ENCODE measurements at places on chromosomes 5 and 9.
A peak's percentile ranks its signal among the peaks of the same experiment; 100 is the strongest.

- DNase-seq, result peak; percentile 54
Observed at GRCh38 chr5:96703384-96703920, 41.3 kb downstream of the CAST start.

DNA sequence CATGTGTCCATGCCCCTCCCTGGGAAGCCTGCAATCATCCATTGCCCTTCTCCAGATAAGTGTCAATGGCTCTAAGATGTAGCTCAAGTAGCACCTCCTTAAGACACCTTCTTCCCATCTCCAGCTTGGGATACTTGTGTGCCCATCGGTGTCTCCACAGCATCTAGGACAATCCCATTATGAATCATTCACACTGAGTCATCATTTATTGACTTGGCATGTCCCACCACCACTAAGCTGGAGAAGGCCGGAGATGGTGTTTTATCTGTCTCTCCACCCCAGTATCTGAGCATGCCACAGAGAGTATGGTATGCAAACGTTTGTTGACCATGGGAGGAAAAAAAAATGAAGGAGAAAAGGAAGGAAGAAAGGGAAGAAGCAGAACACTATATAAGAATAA, 342.2 kb downstream of the TRIM32 start:
- DNase-seq, result no peak

DNA sequence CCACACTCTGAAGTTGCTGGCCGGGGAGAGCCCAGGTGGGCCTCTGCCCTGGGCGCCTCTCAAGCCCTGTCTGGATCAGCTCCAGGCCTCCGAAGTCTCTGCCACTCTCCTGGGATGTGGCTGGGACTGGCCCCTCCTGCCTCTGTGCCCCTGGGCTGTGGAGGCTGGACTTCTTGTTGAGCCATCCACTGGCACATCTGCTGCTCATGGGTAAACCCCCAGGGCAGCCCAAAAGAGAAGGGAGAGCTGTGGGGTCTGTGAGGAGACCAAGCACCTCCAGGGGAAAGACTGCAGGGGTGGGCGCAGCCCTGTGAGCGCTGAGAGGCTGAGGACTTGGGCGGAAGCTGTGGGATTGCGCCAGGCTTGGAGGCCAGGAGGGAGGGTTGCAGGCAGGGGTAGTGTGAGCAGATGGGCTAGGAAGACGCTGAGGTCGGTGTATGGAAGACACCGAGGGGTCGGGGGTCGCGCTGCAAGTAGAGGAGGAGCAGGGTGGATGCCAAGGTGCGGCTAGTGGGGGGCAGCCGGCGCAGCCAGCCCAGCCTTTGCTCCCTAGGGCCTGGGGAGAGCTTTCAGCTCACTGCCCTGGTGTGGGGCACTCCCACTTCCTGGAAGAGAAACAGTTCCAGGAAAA, 118.1 kb downstream of the WNK2 start:
- no peak for DNase-seq

DNA sequence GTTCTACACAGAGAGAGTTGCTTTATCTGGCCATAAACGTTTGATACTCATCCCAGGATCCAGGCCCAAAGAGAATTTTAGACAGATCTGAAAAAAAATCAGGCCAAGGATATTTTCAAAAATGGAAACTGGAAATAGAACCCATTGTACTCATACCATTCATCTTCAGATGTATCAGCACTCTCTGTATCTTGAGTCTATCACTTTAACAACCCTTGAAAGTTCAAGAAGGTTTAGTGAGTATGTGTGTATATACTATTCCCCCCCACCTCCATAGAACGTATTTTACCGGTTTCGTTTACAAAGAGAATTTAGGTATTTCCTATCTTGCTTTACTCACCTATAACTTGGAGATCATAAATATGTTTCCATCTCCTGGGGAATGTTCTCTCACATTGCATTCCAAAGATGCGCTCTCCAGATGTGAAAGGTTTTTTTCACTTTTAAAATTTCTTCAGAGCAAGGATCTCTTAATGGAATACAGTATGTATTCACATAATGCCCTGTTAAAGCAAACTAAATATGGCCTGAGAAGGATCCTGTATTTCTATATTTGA, 105.5 kb upstream of the TUT7 start:
- no peak for DNase-seq

DNA sequence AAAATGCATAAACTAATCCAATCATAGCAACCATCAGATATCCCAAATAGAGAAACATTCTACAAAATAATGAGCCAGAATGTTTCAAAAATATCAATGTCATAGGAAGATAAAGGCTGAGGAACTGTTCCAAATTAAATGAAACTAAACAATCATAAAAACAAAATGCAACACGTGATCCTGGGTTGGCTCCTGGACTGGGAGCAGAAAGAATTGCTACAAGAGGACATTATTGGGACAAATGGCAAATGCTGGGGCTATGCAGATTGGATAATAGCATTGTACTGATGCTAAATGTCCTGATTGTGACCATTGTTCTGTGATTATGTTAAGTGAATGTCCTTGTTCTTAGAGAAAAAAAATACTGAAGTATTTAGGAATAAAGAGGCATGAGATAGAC, 54.2 kb upstream of the AKNA start:
- DNase-seq, result no peak

- peak; percentile 24 for DNase-seq
Observed at GRCh38 chr5:43121913-43122484, 1.3 kb downstream of the ZNF131 start.

- no peak for DNase-seq
Observed at GRCh38 chr9:93567271-93567959, 9.0 kb upstream of the PHF2 start.

DNA sequence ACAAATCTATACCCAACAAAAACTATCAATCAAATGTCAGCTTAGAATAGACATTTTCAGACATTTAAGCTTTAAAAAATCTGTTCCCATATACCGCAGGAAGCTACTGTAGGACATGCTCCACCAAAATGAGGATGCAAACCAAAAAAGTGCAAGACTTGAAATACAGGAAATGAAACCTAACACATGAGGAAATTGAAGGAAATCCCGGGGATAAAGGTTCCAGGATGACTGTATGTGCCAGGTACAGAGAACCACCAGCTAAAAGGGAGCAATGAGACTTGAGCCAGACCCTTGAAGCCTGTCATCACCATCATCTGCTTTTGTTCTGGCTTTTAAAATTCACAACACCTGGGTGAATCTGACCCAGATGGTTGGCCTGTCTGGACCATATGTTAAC, 21.4 kb downstream of the DIAPH1 start:
- DNase-seq, result no peak

DNA sequence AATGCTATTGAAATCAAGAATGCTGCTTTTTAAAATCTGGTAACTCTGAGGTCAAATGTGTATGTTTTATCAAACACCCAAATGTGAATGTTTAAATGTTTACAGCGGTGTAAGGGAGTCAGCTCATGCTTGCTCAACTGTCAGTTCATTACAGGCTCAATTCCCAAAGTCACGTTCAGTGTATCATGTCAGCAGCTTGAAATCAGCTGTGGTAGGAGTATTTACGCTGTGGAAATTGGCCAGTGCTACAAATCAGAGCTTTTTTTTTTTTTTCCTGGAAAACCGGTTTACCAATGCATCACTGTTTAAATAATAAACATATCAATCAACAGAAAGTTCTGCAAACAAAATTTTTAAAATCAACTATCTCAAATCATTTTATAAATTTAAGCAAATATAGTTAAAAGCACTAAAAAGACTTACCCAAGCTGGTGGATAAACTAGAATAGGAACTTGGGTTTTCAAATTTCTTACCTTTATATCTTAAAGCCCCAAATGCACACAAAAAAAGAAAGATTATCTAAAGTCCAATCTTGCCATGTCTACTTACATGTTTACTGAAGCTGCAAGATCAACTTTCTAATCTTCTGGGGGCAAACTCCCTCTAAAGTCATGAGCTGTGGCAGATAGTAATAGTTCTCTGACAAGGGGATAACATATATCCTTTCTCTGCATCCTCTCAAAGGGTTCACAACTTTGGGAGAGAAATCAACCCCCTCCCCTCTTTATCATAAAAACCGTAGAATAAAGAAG, 57.6 kb upstream of the GRAMD2B start:
- DNase-seq, result no peak

DNA sequence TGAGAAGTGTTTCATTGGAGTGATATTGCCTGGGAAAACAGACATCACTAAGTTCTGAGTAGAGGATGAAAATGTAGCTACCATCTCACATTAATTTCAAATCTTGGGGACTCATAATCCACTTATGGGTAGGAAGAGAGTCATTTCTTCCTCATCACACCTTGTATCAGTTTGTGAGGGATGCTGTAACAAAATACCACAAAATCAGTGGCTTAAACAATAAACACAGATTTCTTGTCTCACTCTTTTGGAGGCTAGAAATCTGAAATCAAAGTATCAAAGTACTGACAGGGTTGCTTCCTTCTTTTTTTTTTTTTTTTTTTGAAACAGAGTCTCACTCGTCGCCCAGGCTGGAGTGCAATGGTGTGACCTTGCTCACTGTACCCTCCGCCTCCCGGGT, 3.4 kb downstream of the CARD6 start:
- no peak for DNase-seq

- no peak for DNase-seq
Observed at GRCh38 chr9:69963803-69964202, 79.8 kb upstream of the MAMDC2 start.

GRCh38 chr9:76564297-76564696, 105.3 kb downstream of the GCNT1 start:
- no peak for DNase-seq

- DNase-seq, result no peak
Observed at GRCh38 chr9:120889606-120890271, 12.8 kb upstream of the PHF19 start.

GRCh38 chr5:115349001-115349817, 52.8 kb upstream of the CCDC112 start:
- DNase-seq, result no peak

DNA sequence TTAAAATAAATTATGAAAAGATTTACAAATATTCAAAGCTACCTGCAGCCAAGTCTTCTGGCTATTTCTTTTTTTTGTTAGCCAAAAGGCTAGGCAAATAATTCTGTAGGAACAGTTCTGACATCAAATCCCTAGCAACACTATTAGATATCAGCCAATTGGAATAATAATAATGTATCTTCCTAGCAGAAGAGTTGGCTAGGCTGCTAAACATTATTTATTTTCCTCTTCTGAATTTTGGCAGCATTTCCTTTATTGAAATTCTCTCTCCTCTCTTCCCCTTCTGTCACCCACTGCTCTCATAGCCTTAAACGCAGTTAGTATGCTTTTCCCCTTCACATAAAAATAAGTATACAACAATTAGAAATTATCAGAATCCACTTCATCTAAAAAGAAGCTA, 42.6 kb downstream of the ZDHHC21 start:
- DNase-seq, result no peak

Data from activated CD4-positive, alpha-beta T cell treated with anti-CD3 and anti-CD28 coated beads, Interleukin-2, Interleukin-4, amounts not matched to agents 100 ng/mL and 50 ng/mL, durations not matched to agents 16 hours and 8 hours (primary cell).